ENCODE measurements at places on chromosomes 16 and 17.

DNA sequence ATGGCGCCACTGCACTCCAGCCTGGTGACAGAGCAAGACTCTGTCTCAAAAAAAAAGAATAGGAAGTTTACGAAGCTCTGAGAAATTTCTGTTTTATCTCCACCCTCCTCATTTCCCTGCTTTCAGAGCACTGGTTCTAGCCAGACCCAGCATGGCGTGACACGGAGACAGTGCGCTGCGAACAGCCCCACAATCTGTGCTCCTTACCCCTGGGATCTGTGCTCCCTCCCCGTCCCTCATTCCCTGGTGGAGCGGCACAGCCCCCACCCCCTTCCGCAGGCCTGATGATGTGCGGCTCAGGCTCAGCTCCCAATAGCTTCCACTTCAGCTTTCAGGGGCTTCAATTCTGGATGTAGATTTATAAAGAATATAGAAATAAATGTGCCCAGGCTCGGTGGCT, 56.1 kb upstream of the ENDOV start:
- DNase-seq: no peak

DNA sequence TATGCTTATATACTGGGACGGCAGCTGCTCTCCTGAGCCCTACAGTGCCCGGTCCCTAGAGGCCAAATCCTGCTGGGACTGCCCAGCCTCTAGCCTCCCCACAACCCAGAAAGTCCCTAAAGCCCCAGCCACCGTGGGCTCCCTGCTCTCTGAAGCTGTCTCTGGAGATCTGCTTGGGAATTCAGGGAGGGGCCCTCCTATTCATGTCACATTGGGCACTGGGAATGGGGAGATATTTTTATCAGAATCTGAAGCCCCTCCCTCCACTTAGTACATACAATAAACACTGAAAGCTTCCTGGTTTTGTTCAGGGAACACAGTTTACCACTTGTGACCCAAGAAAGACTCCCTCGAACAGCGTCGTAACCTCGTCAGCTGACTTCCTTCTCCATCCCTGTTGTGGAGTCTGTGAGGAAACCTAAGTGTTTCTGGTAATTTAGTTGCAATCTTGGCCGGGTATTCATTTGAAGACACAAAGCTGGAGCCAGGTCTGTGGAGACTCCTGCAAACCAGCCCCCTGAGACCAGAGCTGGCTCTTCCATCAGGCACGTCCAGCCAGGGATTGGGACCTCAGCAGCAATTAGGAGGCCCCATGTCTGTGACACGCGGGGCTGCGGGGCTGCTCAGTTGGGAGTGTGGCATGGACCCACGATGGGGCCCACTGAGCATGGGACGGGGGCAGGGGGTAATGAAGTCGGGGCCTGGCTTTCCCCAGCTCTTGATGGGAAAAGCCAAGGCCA, 38.5 kb downstream of the PGS1 start:
- DNase-seq: no peak

GRCh38 chr17:75468291-75468754, 11.9 kb downstream of the TMEM94 start:
- DNase-seq: no peak

- no peak for DNase-seq
These were observed 38.3 kb upstream of the HSBP1 start for GRCh38 chr16:83769397-83770008.

GRCh38 chr17:71085238-71086033, 916.1 kb downstream of the KCNJ2 start:
- DNase-seq: no peak

GRCh38 chr16:84604477-84605013, 13.3 kb downstream of the COTL1 start:
- DNase-seq: no peak

- no peak for DNase-seq
These were observed 146.4 kb upstream of the CHMP6 start for GRCh38 chr17:80845069-80845862.

- no peak for DNase-seq
These were observed 2.7 kb downstream of the CARMIL2 start for GRCh38 chr16:67647681-67648080.

DNA sequence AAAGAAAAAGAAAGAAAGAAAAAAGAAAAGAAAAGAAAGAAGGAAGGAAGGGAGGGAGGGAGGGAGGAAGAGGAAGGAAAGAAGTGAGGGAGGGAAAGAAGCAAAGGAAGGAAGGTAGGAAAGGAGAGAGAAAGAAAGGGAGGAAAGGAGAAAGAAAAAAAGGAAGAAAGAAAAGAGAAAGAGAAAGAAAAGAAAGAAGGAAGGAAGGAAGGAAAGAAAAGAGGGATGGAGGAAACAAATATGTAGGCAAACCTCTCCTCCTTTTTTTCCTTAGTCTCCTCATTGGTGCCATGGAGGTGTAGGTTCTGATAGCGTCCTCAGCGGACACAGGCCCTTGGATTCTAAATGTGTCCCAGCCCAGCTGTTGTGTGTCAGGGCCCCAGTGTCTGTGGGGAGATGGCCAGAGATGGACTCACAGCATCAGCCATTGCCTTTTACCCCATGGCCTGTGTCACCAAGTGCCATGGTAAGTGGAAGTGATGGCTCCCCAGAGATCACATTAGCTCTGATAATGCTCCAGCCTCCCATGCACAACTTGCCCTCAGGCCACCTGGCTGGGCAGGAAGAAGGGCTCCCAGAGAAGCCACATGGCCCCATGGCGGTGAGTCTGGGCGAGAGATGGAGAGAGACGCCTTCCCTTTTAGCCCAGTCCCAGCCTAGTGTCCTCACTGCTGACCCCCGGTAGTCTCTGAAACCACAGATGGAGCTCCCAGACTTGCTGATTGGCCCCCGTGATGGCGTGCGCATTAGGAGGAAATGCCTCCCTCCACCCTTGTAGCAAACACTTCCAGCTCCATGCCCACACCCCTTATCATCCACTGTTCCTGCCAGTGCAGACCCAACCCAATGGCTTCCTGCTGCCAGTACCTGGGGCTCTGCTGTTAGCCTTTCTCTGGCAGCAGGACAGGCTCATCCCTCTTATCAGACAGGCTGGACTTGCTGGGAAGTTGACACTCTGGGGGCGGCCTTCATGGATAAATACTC, 3.7 kb upstream of the SLC6A2 start:
- DNase-seq: no peak

DNA sequence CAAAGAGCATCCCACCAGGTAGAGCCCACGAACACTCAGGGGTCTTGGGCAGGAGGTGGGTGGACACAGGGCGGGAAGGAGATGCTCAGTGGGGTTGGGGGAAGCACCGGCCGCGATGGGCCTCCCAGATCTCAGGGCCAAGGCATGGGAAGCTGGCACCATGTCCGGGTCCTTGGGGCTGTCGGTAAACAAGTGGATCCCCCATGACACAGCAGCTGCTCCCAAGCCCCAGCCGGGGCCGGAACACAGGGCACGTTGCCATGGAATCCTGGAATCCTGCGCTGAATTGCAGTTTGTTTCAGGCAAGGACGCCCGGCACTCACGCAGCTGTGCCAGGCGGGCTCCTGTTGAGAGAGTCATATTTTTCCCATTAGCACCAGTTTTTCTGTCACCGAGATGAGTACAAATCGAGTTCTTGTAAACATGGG, 23.0 kb upstream of the CHMP6 start:
- DNase-seq: no peak

- no peak for DNase-seq
These were observed 54.7 kb upstream of the SDK2 start for GRCh38 chr17:73698966-73699365.

Measured in GM12864 (cell line).